Activated T-helper 17 cell treated with anti-CD3 and anti-CD28 coated beads, Interleukin-2, amount 50 U/mL, for 72 hours (primary cell): ENCODE measurements at places on chromosomes 3 and 15. TPM values are rescaled to one million over a fixed set of nuclear protein-coding genes. Genes with fewer than 3 reads are reported as not detected.

Gene HTR3D
- not detected for total RNA-seq

DNA sequence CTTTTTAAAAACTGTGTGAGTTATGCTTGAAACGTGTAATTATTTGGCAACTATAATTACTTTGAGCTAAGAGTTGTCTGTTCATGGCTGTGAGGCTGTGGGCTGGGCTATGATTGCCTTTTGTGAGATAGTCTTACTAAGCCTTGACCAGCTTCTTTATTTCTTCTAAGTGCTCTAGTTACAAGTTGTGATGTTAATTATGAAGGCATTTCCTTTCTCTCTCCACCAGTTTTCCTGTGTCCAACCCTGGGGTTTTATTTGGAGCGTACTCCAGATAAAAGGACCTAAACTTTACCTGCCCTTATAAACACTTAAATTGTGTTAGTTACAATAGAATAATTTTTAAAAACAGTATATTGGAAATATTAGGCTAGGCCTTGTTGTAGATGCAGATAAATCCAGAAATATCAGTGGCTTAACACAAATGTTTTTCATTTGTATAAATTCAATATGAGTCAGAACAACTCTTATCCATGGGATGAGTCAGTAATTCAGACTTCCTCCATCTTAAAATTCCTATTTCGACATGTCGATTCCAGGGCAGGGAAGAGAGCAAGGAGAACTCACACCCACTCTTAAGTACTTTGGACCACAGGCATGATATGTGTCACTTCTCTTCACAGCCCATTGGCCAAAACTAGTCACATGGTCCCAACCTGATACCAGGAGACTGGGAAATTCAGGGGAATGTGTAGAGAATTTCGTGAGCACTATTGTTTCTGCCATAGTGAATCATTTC is 17.0 kb downstream of the TMEM62 start:
- no peaks in the 10 kb centered on the region for H3K27me3 ChIP-seq
- H3K4me3 ChIP-seq, result no peak overlapping the region
- no peak overlapping the region for H3K27ac ChIP-seq
- peaks cover 80% of the 10 kb centered on the region for H3K36me3 ChIP-seq

DNA sequence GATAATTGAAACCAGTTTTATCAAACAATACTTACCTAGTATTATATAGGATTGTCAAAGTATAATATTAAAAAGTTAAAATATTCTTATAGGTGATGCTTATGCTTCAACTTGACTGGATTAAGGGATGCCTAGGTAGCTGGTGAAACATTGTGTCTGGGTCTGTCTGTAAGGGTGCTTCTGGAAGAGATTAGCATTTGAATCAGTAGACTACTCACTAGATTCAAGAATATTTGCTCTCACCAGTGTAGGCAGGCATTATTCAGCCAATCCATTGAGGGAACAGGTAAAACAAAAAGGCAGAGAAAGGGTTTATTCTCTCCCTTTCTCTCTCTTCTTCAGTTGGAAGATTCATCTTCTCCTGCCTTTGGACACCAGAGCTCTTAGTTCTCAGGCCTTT is 486.8 kb upstream of the GOLIM4 start:
- H3K27ac ChIP-seq, result no peak overlapping the region
- H3K36me3 ChIP-seq, result no peaks in the 10 kb centered on the region
- H3K4me3 ChIP-seq, result no peak overlapping the region
- ATAC-seq, result no peak
- no peaks in the 10 kb centered on the region for H3K27me3 ChIP-seq

GRCh38 chr3:150096700-150097587 is 126.2 kb upstream of the PFN2 start:
- peaks cover 5% of the 10 kb centered on the region for H3K4me1 ChIP-seq
- H3K36me3 ChIP-seq, result no peaks in the 10 kb centered on the region
- peak; percentile 33 for ATAC-seq
- no peak overlapping the region for H3K4me3 ChIP-seq
- peaks cover 5% of the 10 kb centered on the region for H3K27me3 ChIP-seq

DNA sequence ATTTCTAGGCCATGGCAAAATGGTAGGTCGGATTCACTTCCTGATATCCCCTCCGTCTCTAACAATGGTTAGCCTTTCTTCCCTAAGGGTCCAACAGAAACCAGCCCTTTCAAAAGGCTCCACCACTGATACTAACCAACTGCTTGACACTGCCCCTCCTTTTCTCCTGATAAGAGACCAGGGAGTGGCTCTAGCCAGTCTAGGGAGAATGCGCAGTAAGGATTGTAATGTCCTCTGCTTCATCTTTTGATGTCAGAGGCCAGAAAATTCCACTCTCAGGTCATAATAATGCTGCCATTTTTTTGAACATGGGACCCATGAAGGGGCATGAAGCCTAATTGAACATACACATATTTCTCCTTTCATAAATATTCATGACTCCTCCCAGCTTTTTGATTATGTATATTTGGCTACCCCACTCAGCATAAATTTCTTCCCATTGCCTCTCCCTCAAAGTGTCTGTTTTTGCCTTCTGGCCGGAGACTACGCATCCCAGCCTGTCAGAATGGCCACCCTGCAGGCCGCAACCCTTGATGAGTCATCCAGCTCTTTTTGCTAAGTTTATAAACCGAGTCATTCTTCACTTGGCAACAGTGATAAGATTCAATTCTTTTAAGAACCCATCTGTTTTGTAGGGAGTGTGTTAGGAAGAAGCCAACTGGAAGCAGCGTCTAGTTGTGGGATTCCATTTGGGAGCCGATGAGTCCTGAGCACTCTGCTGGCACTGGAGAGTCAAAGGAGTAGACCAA is 189.0 kb upstream of the MCTP2 start:
- no peaks in the 10 kb centered on the region for H3K27me3 ChIP-seq
- no peaks in the 10 kb centered on the region for H3K4me1 ChIP-seq
- ATAC-seq, result no peak
- H3K36me3 ChIP-seq, result no peaks in the 10 kb centered on the region
- no peak overlapping the region for H3K4me3 ChIP-seq
- no peak overlapping the region for H3K27ac ChIP-seq

DNA sequence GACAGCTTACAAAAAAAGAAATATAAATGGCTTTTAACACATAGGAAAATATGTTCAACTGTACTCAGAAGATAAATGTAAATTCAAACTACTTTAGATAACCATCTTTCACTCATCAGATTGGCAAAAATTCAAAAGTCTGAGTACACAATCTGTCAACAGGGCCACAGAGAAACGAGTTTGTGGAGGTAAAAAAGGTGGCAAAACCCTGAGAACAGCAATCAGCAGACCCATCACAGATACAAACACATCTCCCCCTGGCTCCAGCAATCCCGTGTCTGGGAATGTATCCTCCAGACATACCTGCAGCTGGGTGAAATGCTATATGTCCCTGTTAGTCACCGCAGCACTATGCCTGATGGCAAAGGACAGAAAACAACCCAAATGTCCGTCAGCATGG is 149.5 kb downstream of the OSBPL10 start:
- H3K27me3 ChIP-seq, result peaks cover 6% of the 10 kb centered on the region
- no peaks in the 10 kb centered on the region for H3K4me1 ChIP-seq
- no peak for ATAC-seq
- H3K27ac ChIP-seq, result no peak overlapping the region
- H3K36me3 ChIP-seq, result no peaks in the 10 kb centered on the region

DNA sequence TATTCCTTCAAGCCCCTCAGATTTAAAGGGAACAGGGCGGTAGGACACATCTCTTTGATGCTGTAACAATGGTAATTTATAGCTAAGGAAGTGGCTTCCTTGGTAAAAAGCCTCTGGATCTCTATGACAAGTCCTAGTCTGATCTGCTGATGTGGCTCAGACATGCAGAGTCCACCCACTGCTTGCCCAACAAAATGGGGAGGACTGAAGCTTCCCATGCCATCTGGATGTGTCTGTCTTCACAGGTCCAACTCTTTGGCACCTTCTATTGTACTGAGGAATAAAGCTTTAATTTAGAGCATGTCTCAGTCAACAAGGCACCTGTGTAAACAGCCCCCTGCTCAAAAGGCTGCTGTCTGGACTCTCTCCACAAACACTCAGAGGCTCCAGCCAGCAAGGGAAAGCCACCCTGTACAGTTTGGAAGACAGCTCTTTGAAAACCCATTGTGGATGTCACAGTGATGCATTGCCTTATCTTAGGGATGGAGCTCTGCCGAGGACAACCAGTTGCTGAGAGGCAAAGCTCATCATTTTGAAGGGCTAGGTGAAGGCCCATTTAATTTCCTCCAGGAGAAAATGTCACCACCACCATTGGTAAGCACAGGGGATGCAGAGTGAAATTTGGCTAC is 348.6 kb upstream of the GRM7 start:
- H3K4me1 ChIP-seq, result no peaks in the 10 kb centered on the region
- no peak overlapping the region for H3K27ac ChIP-seq
- no peaks in the 10 kb centered on the region for H3K36me3 ChIP-seq
- H3K27me3 ChIP-seq, result no peaks in the 10 kb centered on the region

Gene LRRC31
- not detected for total RNA-seq

DNA sequence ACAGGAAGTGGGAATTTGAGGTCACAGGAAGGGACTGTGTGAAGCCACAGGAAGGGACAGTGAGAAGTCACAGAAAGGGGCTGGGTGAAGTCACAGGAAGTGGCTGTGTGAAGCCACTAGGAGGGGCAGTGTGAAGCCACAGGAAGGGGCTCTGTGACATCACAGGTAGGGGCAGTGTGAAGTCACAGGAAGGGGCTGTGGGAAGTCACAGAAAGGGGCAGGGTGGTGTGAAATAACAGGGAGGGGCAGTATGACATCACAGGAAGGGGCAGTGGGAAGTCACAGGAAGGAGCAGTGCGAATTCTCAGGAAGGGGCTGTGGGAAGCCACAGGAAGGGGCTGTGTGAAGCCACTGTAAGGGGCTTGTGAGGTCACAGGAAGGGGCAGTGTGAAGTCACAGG is 35.8 kb downstream of the GASK1A start:
- no peaks in the 10 kb centered on the region for H3K27me3 ChIP-seq
- no peaks in the 10 kb centered on the region for H3K36me3 ChIP-seq
- no peak for ATAC-seq
- H3K27ac ChIP-seq, result no peak overlapping the region
- no peak overlapping the region for H3K4me3 ChIP-seq

DNA sequence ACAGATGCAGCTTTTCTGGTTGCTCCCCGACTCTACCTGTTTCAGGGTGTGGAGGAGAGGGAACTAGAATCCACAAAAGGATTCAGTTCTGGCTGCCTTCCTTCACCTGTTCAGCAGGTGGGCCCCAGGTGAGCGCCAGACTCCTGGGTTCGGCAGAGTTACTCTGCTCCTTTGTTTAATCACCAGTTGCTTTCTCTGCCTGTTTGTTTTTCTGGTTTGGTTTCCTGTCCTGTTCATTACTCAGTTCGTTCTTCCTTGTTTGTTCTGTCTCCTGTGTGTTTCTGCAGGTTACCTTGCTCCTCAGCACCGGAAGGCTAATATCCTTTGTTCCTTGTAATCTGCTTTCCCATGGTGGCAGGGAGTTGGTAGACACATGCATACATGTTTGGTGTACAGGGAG is 508.5 kb upstream of the ATP11B start:
- no peaks in the 10 kb centered on the region for H3K36me3 ChIP-seq
- no peak for ATAC-seq
- no peaks in the 10 kb centered on the region for H3K4me1 ChIP-seq
- no peak overlapping the region for H3K4me3 ChIP-seq
- no peaks in the 10 kb centered on the region for H3K27me3 ChIP-seq
- H3K27ac ChIP-seq, result no peak overlapping the region

Gene SCAPER
- total RNA-seq, result 56.7 TPM

- ATAC-seq, result no peak
- no peaks in the 10 kb centered on the region for H3K36me3 ChIP-seq
- H3K27me3 ChIP-seq, result no peaks in the 10 kb centered on the region
- no peak overlapping the region for H3K4me3 ChIP-seq
- H3K27ac ChIP-seq, result no peak overlapping the region
Observed at GRCh38 chr3:7667774-7668173, 806.9 kb downstream of the GRM7 start.

Gene RBMS3
- 0.37 TPM for total RNA-seq

DNA sequence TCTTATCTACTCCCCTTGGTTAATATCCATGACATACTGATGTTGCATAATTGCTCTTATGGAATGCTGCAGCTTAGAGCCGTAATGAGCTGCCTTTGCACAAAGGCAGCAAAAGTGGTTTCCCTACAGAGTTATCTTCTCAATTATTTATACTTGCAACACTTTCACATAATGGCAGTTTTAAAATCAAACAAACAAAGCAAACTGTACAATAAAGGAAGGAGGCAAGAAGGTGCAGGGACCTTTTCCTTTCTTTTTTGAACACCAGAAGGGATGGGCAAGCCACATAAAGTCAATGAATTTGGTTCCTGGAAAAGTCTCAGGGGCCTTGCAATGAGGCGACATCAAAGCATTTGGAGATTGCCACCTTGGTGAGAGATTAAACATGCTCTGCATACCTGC is 188.0 kb downstream of the MEIS2 start:
- ATAC-seq, result no peak
- H3K4me1 ChIP-seq, result no peaks in the 10 kb centered on the region
- peaks cover 10% of the 10 kb centered on the region for H3K27me3 ChIP-seq
- H3K4me3 ChIP-seq, result no peak overlapping the region

Gene SLC2A2
- total RNA-seq, result not detected

DNA sequence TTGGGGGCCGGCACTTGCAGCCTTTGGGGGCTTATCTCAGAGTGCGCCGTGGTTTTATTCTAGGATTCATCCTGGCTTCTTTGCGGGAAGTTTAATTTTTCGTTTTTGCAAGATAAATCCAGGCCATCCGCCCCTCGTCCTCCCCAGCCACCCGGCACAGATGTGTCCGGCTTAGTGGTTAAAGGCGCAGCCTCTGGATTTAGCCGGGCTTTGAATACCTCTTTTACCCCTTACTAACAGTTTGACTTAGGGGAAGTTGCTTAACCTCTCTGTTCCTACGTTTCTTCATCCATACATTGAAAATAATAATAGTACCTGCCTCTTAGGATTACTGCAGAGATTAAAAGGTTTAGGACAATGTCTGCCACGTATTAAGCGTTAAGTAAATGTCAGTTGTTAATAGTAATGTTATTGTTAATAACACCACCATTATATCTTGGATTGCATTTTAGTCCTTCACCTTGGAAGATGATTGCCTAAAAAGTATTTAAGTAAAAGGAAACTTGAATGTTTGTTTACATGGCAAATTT is 714 bp downstream of the ECT2 start:
- ATAC-seq, result no peak
- peaks cover 28% of the 10 kb centered on the region for H3K36me3 ChIP-seq
- peak overlapping the region; percentile 92 for H3K27ac ChIP-seq
- peaks cover 21% of the 10 kb centered on the region for H3K4me1 ChIP-seq
- no peaks in the 10 kb centered on the region for H3K27me3 ChIP-seq

Gene SCAANT1
- not detected for total RNA-seq

Gene TIGIT
- total RNA-seq, result 21.5 TPM

- H3K36me3 ChIP-seq, result no peaks in the 10 kb centered on the region
- no peaks in the 10 kb centered on the region for H3K4me1 ChIP-seq
- H3K27ac ChIP-seq, result no peak overlapping the region
- no peak for ATAC-seq
- H3K27me3 ChIP-seq, result peaks cover 14% of the 10 kb centered on the region
Observed at GRCh38 chr3:22373182-22373581, 622.2 kb upstream of the ZNF385D start.

GRCh38 chr3:113676261-113676660 is 20.2 kb downstream of the USF3 start:
- H3K27ac ChIP-seq, result peak overlapping the region; percentile 1
- no peak for ATAC-seq
- H3K4me1 ChIP-seq, result peaks cover 6% of the 10 kb centered on the region
- H3K36me3 ChIP-seq, result peaks cover 62% of the 10 kb centered on the region
- H3K4me3 ChIP-seq, result no peak overlapping the region

- no peak overlapping the region for H3K4me3 ChIP-seq
- no peak for ATAC-seq
- H3K27ac ChIP-seq, result no peak overlapping the region
- H3K36me3 ChIP-seq, result no peaks in the 10 kb centered on the region
- peaks cover 81% of the 10 kb centered on the region for H3K27me3 ChIP-seq
Observed at GRCh38 chr15:96347181-96348111, 16.9 kb downstream of the NR2F2 start.
